ENCODE measurements at places on chromosomes 13 and 19.

GRCh38 chr13:27120011-27120410 lies 51.6 kb downstream of the USP12 start:
- DNase-seq = no peak

DNA sequence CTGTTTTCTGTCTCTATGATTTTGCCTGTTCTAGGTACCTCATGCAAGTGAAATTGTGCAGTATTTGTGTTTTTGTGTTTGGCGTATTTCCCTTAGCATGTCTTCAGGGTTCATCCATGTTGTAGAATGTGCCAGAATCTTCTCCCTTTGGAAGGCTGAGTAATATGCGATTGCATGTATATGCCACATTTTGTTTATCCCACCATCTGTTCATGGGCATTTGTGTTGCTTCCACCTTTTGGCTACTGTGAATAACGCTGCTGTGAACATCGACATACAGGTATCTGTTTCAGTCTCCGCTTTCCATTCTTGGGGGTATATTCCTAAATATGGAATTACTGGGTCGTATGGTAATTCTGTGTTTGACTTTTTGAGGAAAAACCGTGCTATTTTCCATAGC lies 190.0 kb downstream of the ATP8A2 start:
- DNase-seq = no peak

DNA sequence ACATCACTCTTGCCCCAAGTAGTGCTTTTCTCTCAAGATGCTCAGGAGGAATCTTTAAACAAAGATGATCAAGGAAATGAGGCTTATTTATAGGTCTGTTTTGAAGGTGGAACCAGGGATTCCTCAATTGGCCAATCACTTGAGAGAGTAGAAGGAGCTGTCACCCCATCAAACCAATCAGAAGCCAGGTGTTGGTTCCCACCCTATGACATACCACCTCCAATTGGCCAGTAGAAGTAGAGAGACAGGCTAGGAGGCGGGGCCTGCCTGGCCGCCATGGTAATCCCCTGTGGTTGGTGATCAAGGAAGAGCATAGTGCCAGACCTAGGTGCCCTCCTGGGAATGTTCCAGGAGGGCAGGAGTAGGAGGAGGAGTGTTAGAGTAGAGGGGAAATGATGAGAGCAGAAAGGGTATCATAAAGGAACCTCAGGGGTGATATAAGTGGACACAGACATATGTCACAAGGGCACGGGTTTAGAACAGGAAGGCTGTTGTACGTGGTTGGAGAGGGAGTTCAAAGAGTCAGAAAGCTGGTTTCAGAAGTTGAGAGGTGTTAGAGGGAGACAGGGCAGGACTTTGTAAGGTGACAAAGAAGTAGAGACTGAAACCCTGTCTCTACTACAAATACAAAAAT lies 10.5 kb downstream of the PMIS2 start:
- DNase-seq = peak; percentile 65

GRCh38 chr13:99704390-99704789 lies 203.1 kb downstream of the TM9SF2 start:
- no peak for DNase-seq

DNA sequence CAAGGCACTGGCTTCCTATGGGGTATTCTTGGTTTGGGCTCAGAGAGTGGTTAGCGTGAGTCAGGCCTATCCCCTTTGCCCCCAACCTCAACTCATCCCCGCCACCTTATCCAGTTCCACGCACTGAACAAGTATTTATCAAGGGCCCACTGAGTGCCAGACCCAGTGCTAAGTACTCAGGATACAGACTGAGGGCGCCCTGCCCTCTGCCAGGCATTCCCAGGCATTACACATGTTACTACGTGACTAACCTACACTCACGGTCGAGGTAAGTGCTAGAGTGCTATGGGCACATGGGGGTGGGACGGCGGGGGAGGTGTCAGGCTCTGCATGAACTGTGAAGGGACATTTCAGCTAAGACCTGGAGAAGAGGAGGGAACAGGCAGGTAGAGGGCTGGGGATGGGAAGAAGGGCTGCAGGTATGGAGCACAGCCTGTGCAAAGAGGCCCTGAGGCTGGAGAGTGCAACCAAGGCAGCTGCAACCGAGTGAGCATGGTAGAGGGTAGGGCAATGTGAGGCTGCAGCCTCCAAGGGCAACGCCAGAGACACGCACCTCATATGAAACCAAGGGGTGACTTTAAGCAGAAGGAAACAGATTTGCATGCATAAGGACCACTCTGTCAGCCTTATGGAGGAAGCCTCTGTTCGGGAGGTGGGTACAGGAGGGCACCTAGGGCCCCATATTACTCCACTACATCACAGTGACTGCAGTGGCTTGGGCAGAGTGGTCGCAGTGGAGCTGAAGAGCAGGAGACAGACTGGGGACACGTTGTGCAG lies 22.5 kb downstream of the DHRS12 start:
- DNase-seq = no peak

DNA sequence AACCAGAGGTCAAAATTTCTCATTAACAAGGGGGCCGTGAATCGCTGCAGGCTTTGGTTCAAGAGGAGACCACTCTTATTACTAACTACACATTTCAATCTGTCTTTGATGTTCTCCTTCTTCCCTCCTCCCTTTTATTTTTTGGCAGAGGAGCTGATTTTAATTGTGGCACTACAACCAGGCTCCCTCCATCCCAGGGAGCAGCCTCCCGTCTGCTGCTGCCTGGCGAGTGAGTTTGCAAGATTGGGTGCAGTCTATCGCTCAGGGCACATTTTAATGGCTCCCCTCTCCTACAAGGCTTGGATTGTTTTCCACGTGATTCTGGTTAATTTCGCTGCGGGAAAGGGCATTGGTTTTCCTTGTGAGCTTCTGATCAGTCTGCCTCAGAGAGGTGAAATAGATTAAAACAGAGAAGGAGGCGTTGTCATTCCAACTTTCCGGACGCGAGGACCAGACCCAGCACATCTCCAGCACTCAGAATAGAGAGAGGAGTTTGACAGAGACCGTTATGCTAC lies 81.4 kb downstream of the KCTD15 start:
- no peak for DNase-seq

DNA sequence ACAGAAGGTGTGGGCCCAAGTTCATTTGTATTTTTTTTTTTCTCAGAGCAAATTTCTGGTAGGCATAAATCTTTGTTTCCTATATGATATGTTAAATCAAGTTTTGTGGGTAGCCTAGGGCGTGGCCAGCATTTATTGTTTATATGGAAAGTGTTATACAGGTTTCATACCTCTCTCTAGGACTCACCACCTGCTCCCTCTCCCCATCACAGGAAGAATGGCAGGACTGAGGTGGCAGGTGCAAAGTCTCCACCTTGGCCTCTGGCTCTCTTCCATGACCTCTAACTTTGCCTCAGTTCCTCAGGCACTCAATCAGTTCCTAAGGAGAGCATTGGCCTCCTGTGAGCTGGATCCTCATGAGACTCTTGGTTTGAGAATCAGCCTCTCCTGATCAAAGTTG lies 172.3 kb upstream of the TSC22D1 start:
- DNase-seq = no peak

DNA sequence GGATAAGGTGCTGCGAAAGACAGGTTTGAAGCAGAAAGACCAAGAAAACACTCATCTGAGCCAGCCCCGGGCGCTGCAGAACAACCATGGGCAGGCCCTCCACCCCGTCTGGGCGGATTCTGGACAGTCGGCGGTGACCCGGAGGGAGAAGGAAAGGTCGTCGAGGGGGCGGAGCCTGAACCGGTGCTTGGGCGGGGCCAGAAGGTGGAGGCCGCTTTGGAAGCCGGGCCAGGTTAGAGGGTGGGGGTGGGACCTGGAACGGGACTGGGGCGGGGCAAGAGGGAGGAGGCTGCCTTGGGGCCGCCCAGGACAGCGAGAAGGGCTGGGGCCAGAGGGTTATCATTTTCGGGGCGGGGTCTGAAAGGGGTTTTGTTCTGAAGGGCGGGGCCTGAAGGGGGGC lies 5.0 kb upstream of the ZNF765 start:
- DNase-seq = no peak

- DNase-seq = no peak
Observed at GRCh38 chr13:60242043-60242595, 78.4 kb upstream of the DIAPH3 start.

- no peak for DNase-seq
Observed at GRCh38 chr13:71605744-71606143, 261.3 kb downstream of the DACH1 start.
